ENCODE measurements at places on chromosomes 16 and 17.

DNA sequence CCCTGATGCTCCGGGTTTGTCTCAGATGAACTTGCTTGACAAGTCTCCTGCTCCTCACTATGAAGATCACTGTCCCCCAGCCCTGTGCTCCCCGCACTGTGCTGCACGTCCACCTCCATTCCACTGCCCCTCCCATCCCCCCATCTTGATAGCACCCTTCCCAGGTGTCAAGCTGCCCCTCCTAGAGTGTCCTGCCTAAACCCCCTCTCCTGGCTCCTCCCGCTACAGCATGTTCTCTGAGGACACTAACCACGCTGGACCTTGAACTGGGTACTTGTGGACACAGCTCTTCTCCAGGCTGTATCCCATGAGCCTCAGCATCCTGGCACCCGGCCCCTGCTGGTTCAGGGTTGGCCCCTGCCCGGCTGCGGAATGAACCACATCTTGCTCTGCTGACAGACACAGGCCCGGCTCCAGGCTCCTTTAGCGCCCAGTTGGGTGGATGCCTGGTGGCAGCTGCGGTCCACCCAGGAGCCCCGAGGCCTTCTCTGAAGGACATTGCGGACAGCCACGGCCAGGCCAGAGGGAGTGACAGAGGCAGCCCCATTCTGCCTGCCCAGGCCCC is 18.5 kb downstream of the DEXI start:
- DNase-seq, result no peak

- DNase-seq, result peak; percentile 79
These were observed 13.0 kb downstream of the CDH13 start for GRCh38 chr16:82639666-82640336.

DNA sequence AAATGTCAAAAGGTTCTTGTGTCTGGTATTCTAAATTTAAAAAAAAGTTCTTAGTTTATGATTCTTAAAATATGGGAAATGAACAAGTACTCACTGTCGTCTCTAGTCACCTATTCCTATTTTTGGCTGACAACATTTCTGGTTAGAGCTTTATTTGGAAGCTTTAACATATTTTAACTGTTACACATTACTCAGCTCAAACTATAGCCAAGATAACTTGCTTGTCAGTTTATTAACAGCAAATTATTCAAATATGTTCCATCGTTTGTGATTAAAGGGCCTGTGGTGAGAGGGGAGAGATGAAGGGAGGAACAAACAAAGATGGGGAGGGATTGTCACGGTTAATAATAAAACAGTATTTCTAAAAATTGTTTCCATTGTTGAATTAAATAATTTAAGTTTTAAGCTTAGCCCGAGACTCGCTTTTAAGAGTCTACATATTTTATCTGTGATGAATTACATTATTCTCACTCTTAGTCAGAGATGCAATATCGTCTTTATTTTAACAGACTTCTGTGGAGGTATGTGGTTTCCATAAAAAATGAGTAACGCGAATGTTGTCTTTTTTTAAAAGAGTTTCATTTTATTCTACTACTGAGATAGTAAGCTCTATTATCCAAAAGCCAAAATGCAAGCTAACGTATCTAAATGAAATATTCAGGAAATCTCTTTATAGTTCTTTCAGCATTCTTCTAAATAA is 321.9 kb upstream of the PMFBP1 start:
- peak; percentile 70 for DNase-seq

- DNase-seq, result no peak
These were observed 662.0 kb downstream of the WWOX start for GRCh38 chr16:78761427-78761826.

- no peak for DNase-seq
These were observed 45.7 kb upstream of the FAM20A start for GRCh38 chr17:68646626-68647526.

DNA sequence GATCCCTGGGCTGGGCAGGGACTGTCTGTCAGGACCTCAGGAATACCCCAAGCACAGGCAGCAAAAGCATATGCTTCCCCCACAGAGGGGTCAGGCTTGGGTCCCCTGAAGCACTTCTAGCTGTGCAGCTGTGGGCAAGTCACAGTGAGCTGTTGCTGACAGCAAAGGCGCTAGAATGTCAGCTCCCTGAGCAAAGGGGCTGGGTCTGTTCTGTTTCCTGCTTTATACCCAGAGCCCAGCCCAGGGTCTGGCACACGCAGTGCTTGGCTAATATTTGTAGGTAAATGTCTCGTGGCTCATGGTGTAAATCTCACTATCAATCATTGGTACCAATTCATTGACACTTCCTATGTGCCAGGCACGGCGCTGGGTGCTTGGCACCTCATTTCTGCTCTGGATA is 16.6 kb upstream of the MPRIP start:
- no peak for DNase-seq

DNA sequence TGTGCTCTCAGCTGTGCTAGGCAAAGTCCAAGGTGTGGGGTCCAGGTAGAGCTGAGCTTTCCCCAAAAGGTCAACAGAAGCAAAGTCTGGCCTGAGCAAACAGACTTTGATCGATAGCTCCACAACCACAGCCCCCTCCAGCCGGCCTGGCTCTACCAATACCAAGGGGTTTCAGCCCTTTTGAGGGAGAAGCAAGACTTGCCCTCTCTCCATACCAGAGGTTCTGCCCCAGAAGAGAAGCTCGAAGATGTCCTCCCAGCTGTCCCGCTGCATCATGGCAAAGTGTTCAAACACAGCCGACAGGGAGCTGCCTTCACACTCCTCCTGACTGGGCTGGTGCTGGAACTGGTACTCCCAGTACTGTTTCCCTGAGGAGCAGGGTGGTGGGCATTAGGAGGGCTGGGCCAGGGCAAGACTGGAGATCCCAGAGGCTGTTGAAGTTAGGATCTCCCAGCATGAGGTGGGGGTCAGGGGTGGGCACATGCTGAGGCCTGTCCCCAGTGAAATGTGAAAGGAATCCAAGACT is 1.7 kb downstream of the VTN start:
- no peak for DNase-seq

- no peak for DNase-seq
These were observed 79.4 kb downstream of the USP31 start for GRCh38 chr16:23069844-23070243.

DNA sequence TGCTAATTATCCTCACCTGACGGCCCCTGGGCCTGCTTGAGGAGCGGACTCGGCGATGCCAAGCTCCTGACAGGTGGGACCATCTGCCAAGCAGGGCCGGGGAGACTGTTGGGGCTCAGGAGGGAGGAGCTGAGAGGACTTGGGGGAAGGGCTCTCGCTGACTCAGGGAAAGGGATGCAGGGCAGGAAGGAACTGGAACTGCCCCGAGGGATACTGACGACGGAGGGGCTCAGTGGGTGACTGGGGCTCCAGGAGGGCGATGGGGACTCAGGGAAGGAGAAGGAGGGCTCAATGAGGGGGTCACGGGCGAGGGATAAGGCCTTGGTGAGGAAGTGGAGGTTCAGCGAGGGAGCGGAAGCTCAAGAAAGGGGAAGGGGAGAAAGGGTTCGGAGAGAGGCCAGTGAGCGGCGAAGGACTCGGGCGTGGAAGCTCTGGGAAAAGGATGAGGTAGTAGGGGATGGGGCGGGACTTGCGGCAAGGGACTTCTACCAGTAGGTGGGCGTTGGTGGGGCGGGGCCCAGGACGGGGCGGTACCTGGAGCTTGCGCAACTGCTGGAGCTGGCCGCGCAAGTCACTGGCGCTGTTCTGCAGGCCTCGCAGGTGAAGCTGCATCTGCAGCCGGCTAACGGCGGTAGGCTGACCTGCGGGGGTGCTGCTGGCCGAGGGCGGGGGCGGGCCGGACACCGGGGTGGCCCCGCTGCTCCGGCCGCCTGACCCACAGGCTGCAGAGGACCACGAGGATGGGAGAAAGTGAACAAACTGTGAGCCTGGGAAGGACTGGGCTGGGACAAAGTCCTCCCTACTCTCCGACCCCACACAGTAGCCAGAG is 46.5 kb downstream of the SRCIN1 start:
- peak; percentile 44 for DNase-seq

- DNase-seq, result no peak
These were observed 454.3 kb downstream of the HAPSTR1 start for GRCh38 chr16:9545522-9546437.

DNA sequence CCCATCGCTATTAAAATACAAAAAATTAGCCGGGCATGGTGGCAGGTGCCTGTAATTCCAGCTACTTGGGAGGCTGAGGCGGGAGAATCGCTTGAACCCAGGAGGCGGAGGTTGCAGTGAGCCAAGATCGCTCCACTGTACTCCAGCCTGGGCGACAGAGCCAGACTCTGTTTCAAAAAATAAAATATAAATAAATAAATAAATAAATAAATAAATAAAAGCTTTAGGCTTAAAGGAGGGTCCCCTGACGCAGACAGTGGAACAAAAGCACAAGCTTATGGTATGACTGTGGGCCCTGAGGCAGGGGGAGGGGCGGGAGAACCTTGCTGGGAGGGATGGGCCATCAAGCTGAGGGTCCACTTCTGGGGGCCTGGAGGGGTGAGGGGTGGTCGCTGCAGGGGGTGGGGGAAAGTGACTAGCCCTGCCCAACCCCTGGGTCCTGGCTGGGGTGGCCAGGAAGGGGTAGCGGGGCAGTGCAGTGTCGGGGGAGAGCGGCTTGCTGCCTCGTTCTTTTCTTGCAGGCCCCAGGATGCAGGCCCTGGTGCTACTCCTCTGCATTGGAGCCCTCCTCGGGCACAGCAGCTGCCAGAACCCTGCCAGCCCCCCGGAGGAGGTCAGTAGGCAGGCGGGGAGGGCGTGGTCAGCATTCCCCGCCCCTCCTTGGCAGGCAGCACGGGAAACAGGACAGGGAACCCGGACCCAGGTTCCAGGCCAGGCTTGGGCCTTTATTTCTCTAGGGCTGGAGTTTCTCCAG is 4.7 kb downstream of the SERPINF1 start:
- DNase-seq, result no peak

GRCh38 chr17:57408071-57408811 is 151.9 kb downstream of the MSI2 start:
- no peak for DNase-seq

DNA sequence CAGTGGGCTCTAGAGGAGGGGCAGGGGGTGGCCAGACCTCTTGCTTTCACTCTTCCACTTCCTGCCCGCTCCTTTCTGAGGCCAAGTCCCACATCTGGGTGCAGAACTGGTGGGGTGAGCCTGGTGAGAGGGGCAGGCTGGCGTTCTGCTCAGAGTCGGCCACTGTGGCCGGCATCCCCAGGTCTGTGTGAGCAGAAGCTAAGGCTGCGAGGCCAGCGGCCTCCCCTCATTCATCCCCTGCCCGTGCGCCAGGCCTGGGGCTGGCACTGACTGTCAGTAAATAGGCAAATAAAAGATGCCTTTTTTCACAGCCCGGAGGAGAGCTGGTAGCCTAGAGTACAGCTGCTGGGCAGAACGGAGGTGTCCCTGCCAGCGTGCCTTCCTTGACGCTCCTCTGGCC is 1.2 kb downstream of the DEF8 start:
- no peak for DNase-seq

DNA sequence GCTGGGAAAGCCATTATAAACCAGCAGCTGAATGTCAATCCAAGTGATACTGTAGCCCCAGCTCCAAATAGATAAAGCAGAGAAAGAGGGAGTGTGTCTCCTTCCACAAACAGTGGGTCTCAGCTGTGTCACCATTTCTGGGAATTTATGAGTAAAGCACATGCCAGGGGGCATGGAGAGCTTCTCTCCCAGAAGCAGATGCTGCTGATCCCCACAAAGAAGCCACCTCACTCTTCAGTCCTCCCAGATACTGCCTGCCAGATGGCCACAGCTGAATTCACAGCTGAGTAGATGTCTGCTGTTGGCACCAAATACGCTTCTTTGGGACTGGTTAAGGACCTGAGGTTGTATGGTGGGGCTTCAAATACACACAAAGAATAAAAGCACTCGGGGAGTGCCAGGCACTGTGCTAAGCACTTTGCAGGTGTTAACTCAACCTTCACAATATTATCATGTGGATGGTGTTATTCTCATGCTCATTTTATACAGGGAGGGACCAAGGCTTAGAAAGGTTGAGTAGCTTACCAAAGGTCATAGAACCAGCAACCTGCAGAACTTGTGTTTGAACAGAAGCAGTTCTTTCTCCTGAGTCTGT is 298.3 kb downstream of the CDH11 start:
- DNase-seq, result no peak

DNA sequence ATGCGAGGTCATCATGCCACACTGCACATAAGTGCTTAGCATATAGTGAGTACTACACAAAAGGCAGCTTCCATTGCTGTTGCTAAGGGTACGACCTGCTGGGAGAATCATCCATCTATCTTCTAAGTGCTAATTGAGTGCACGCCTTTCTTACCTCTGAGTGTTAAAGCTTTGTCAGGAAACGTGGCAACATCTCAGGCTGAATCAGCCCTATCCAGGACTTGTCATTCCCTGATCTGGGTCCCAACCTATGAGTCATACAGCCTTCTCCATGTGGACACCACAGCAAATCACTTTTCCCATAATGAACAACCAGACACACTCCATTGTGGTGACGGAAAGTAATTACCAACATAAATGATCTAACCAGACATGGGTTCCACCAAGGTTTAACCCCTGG is 201.1 kb upstream of the MAF start:
- peak; percentile 9 for DNase-seq

DNA sequence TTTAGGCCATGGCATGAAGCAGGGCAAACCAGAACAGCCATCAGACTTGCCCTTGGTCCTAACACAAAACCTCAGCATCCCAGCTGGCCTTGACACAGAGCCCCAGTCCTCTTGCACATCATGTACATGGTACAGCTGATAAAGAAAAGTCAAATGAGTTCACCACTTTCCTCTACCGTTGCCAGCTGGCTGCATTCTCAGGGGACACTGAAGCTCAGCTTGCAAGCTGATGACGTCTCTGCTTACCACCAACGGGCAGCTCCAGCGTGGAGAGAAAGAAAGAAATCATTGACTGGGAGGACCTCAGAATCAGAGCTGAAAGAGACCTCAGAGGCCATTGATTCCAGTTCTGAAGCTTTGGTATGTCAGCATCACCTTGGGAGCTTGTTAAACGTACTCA is 80.7 kb upstream of the CES5A start:
- no peak for DNase-seq

GRCh38 chr17:42163113-42163512 is 8.3 kb upstream of the RAB5C start:
- no peak for DNase-seq

- DNase-seq, result no peak
These were observed 4.1 kb downstream of the FOXJ1 start for GRCh38 chr17:76137001-76137350.

- DNase-seq, result no peak
These were observed 14.1 kb downstream of the PDK2 start for GRCh38 chr17:50109207-50109606.

- DNase-seq, result peak; percentile 53
These were observed 95.1 kb downstream of the PRKCA start for GRCh38 chr17:66397486-66397885.

GRCh38 chr17:13129356-13129755 is 111.5 kb upstream of the ELAC2 start:
- DNase-seq, result no peak

GRCh38 chr16:50235581-50235980 is 30.8 kb upstream of the ADCY7 start:
- DNase-seq, result no peak

- no peak for DNase-seq
These were observed 96.7 kb downstream of the MYH11 start for GRCh38 chr16:15760129-15760528.

GRCh38 chr16:15609286-15609649 is 33.7 kb downstream of the MARF1 start:
- no peak for DNase-seq

All from LHCN-M2 (cell line).